ENCODE measurements at places on chromosomes 16 and 17.

GRCh38 chr17:58621174-58621573, 70.7 kb downstream of the TEX14 start:
- DNase-seq = no peak

DNA sequence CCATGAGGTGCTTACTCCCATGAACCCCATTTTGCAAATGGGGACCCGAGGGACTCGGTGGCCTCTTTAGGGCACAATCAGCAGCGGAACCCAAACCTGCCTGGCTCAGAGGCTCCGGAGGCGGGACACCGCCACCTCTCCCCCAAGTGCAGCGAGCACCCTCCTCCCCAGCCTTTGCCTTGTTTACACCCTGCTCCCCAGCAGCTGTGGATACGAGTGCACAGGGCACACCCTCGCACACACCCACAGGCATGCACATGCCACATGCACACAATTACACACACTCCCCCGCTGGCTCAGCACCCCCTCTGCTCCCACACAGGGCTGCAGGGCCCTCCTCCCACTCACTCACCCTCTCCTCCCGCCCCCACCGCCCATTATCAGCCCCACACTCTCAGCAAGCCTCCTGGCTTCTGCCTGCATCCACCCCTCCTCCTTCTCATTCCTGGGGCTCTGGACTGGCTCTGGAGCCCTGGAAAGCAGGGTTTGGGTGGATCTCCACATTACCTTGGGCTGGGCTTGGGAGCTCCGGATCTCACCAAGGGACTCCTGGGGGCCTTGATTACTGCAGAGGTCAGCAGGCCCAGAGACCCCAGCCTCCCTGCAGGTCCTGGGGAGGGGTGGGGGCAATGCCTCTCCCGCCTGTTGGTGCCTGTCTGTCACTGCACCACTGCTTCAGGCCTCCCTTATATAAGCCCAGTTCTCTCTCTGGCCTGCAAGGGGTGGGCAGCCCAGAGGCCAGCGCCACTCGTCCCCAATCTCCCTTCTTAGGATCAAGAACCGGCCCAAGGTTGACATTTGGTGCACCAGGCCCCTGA, 6.4 kb downstream of the PDK2 start:
- DNase-seq = no peak

DNA sequence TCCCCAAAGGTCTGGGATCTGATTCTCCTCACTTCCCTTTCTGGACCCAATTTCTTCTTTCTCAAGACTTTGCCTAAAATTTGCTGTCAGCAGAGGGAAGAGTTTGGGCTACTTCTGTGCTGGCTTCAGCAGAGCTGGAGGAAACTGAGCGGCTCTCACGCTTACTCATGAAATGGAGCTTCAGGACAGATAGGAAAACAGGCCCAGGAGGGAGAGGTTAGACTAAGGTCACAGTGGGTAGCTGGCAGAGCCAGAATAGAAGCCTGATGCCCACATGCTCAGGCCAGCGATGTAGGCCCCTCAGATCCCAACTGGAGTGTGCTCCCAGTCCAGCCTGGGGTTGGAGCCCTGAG, 593 bp downstream of the SLC38A7 start:
- no peak for DNase-seq

GRCh38 chr16:21608639-21609328, 9.4 kb downstream of the METTL9 start:
- no peak for DNase-seq

DNA sequence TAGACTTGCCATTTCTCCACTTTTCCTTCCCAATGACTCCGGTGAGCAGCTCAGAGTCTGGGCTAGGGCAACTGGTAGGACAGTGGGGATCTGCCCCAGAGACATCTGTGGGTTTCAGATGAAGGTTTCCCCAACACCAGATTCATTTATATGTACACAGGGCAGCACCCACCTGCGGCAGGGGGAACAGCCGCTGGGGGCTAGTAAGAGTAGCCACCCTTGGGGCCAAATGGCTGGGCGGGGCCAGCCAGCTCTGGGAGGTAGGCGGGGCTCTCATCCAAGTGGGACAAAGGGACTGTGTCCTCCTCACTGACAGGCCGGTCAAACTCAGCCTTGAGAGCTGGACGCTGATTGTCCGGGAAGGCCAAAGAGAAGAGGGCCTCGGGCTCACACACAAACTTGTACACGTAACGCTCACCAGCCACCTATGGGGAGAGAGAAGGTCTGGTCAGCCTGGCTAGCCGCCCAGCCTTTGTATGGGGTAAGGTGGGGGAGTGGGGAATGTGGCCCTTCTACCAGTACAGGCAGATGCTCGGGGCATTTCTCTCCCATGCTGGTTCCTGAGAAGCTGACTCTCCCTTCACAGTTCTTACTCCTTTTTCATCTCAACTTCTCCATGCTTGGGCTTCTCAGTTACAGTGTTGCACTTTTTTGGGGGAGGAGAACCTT, 17.7 kb downstream of the ETV4 start:
- no peak for DNase-seq

GRCh38 chr16:14101415-14101814, 30.3 kb downstream of the MRTFB start:
- no peak for DNase-seq

DNA sequence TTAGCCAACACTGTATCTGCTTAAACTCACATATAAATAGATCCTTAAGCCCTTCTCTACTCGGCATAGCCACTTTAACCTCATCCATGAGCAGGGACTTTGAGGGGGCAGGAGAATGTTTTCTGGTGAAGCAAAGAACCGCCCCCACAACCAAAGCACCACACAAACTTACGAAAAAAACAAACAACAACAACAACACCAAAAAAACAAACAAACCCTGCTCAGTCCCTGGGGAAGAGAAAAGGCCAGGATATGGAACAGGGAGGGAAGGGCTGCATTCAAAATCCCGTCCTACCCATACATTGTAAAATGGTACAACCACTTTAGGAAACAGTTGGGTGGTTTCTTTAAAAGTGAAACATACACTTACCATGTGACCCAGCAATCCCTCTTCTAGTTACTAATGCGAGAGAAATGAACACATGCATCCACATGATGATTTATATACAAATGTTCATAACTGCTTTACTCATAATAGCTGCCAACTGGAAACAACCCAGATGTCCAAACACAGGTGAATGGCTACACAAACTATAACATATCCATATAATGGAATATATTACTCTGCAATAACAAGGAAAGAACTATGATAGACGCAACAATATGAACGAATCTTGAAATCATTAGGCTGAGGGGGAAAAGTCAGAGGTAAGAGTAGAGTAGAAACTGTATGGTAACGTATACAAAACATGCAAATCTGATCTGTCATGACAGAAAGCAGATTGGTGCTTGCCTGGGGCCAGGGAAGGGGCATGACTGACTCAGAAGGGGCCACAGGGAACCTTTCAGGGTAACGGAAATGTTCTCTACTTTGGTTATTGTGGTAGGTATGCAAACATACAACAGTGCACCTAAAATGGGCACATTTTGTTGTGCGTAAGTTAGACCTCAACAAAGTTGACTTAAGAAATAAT, 37.7 kb upstream of the TOB1 start:
- DNase-seq = no peak

DNA sequence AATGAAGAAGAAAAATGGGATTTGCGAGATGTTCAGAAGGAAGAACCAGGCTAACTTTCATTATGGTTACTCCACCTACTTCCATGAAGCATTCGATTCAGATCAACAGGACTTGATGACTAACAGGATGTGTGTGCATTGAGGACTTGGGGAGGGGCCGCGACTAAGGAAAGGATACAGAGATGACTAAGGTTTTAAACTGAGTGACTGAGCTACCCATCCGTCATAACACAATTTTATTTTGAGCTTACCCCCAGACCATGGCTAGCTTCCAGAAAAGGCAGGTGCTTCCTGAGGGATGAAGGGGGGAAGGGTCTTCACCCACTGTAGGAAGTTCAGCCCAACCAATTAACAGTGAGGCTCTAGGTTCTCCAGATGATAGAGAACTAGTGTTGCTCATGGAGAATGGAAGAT, 2.5 kb upstream of the CDYL2 start:
- no peak for DNase-seq

DNA sequence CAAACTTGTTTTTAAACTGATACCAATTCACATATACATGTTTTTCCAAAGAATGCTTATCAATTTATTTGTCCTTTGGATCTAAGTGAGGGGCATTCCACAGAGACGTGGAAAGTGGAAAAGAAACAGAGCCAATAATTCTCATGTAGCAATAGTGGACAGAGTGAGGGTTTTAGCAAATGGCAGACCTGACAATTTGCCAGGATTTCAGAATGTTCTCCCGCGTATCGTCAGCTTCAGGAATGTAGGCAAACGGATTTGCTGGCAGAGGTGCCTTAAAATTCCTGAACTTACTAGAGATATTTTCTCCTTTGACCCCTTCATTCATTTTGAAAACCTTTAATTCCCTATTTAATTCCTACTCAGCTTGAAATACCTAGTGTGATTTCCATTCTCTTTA, 193.4 kb upstream of the CPHXL start:
- no peak for DNase-seq

DNA sequence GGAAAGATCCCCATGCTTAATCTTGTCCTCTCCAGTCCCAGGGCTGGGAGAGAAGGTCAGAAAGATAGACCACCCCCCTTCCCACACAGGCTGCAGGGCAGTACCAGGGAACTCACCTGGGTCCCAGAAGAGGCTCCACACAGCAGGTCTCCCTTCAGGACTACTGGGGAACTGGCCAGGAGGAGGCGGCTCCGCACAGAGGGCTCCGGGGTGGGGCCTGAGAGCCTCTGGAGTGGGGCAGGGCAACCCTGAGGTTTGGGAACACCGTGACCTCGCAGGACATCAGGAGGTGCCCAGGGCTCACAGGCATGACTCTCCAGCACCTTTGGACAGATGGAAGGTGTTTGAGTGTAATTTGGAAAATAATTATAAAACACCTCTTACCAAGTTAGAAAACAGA, 11.0 kb downstream of the ABCA3 start:
- DNase-seq = no peak

GRCh38 chr16:80233097-80233835, 307.5 kb upstream of the DYNLRB2 start:
- no peak for DNase-seq

GRCh38 chr16:20348365-20349185, 3.9 kb downstream of the UMOD start:
- no peak for DNase-seq

- DNase-seq = no peak
Measured at GRCh38 chr16:28534542-28535373, 4.0 kb downstream of the NUPR1 start.

- DNase-seq = peak; percentile 94
Measured at GRCh38 chr16:71288890-71289731, at the start of gene CMTR2. TSS of gene CMTR2 (minus strand) at chr16:71289402. CDS start at chr16:71285920, 3,482 bp downstream.

DNA sequence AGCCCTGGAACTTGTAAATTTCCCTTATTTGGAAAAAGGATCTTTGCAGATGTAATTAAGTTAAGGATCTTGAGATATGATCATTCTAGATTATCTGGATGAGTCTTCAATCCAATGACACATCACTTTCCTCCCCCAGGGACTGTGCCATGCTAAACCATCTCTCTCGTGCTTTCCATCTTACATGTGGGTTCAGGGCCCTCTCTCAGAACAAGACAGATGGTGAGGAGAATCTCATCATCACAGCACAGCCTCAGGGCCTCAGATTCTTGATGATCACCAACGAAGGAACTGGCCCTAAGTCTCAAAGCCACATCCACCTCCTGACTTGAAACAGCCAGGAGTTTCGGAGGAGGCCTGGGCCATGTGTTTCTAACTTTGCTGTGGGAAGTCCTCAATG, 78.7 kb downstream of the LITAF start:
- no peak for DNase-seq

- no peak for DNase-seq
Measured at GRCh38 chr17:18004345-18004744, 31.7 kb downstream of the DRC3 start.

DNA sequence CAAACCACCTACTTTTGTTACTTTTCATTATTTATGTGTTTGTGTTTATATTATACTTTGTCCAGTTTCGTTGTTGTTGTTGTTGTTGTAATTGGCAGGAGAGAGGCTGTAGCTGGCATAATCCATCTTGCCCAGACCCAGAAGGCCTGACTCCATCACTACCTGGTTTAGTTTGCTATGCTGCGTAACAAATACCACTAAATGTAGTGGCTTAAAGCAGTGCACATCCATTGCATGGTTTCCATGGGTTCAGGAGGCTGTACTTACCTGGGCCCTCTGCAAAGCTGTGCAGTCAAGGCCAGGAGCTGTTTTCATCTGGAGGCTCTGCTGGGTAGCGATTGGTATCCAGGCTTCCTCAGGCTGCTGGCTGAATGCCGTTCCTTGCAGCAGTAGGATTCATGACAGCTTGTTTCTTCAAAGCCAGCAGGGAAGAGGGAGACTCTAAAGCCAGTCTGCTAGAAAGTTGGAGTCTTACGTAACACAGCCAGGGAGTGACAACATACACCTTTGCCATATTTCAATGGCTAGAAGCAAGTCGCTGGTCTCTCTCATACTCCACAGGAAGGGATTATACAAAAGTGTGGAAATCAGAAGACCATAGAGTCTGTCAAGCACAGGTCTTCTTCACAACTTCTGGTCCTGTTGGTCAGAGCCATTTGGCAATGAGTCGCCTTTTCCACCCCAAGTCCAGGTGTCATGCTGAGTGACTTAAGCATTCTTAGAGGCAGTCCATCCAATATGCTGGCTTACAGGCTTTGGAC, 41.1 kb downstream of the TNRC6C start:
- no peak for DNase-seq

Measured in mesothelial cell of epicardium (in vitro differentiated cells).